ENCODE measurements at places on chromosomes 16 and 17. TPM values are rescaled to one million over a fixed set of nuclear protein-coding genes. Genes with fewer than 3 reads are reported as not detected.

GJC1 gene
- 24.1 TPM for polyA plus RNA-seq

TBX2 gene
- polyA plus RNA-seq: 64.1 TPM

MT1M gene
- not detected for polyA plus RNA-seq

GRCh38 chr17:6775871-6776405 is at the start of gene FBXO39:
FBXO39 (plus strand) TSS chr17:6776215; CDS start chr17:6779869, 3,654 bp downstream.
- no peaks in the 10 kb centered on the region for H3K4me1 ChIP-seq
- H3K27ac ChIP-seq: no peak within 1 kb of the TSS
- H3K4me3 ChIP-seq: no peak within 1 kb of the TSS
- H3K36me3 ChIP-seq: no peaks in the 10 kb centered on the region
- no peak for DNase-seq

DNA sequence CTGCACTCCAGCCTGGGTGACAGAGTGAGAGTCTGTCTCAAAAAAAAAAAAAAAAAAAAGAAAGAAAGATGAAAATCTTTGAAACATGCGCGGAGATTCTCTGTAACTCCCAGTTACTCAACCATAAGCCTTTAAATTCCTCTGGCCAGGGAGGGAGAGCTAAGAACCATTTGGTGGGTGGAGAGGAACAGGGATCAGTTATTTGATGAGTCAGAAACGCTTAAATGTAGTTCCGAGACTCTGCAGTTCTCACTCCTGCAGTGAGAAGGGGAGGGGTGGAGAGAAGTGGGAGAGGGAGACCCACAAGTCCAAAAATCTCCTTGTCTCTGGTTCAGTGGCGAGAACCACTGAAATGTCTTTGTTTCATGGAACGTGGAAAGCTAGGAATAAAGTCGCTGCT is 266.7 kb downstream of the SOX9 start:
- H3K36me3 ChIP-seq: no peaks in the 10 kb centered on the region
- H3K27me3 ChIP-seq: no peaks in the 10 kb centered on the region
- H3K4me1 ChIP-seq: peaks cover 31% of the 10 kb centered on the region
- H3K4me3 ChIP-seq: no peak overlapping the region
- peak; percentile 96 for DNase-seq

GRCh38 chr17:80939151-80940145 is 52.2 kb upstream of the CHMP6 start:
- H3K27ac ChIP-seq: no peak overlapping the region
- H3K4me1 ChIP-seq: peaks cover 11% of the 10 kb centered on the region
- no peak for DNase-seq
- H3K4me3 ChIP-seq: no peak overlapping the region

GRCh38 chr17:14926526-14927122 is 338.5 kb downstream of the PMP22 start:
- H3K27me3 ChIP-seq: peaks cover 4% of the 10 kb centered on the region
- H3K27ac ChIP-seq: no peak overlapping the region
- H3K36me3 ChIP-seq: no peaks in the 10 kb centered on the region
- DNase-seq: peak; percentile 74
- no peaks in the 10 kb centered on the region for H3K4me1 ChIP-seq
